ENCODE measurements at places on chromosomes 5 and 9.
A peak's percentile ranks its signal among the peaks of the same experiment; 100 is the strongest.

DNA sequence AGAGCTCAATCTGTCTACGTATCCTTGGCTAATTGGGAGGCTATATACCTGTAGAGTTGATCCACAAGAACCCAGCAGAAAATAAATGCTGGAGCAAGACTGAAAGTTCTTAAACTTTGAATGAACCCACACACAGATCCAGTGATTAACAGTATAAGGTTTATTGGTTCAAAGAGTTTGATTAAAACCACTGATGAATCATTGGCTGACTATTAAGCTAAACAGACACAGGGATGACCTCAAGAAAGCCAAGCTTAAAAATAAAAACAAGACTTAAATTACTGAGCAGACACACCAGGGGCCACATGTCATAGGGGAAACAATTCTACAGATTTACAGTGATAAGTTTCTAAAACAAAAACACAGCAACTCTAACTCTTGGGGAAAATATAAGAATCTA, 163.6 kb downstream of the SPATA31D1 start:
- peak; percentile 50 for DNase-seq

DNA sequence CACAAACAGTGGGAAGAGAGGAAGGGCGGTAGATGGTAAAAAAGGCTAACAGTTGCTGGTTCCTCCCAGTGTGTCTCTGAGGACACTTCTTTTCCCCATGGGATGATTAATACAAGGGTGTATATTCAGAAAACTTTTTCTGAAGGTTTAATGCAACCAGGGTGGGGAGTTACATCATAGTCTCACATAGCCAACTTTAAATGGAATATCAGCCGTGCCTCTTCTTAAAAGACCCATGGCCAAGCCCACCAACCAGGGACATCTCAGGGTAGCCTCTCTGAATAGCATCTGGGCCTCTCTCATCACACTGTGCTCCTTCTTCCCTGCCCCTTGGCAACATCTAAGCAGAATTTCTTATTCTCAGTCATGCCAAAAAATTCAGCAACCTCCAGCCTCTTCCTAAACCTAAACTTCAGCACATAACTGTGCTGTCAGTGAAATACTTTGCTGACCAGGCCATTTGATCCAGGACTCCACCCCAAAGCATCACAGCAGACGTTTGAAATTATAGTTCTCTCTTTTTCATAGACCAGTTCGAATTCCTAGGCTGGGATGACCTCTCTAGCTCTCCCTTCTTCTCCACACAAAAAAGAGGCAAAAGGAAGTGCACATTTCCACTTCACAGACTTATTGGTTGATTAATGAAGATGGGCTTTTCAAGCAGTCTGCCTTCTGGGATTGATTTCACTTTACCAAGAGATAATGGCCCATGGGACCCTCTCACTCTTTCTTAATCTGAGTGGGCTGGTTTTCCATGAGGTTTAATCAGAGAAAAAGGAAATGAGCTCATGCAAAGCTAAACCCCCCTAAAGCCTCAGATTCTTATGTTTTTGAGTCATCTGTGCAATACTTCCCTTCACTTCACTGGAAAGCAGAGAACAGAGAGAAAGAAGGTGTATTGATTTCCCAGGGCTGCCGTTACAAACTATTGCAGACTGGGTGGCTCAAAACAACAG, 85.1 kb upstream of the RAI14 start:
- DNase-seq = peak; percentile 88

DNA sequence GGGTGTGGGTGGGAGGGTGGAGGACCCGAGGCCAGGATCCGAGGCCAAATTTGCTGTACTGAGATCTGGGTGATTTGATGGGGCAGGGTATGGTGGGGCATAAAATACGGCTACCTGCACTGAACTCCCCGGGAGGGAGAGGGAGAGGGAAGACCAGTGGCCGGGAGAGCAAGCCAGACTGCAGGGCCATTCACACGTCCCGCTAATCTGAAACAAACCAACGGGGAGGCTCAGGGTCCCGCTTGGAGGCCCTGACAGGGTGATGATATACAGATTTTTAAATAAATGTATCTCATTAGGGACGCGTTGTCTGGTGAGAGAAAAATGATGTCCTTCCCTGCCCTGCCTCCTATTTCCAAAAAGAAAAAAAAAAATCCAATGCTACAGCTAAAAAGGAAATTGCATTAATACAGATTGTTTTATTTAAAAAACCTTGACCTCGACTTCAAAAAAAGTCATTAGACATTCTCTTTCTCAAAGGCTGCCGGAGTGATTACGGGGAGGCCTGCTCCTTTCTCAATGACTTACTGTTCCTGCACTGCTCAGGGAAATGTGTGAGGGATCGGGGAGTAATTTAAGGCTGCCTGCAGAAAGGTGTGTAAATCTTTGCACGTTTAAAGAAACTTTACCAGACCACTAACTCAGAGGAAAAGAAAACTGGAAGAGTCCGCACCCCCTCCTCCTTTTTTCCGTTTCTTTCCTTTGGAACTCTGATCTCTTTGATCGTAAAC, 11.5 kb upstream of the PRRX2 start:
- DNase-seq = no peak

- no peak for DNase-seq
These were observed 45.4 kb downstream of the MFAP3 start for GRCh38 chr5:154084062-154084639.

GRCh38 chr5:159210210-159210661, 883 bp upstream of the RNF145 start:
- no peak for DNase-seq

GRCh38 chr5:30928956-30929355, 264.5 kb upstream of the CDH6 start:
- DNase-seq = no peak

All from EL (cell line).